ENCODE measurements at places on chromosomes 2 and 18.

GRCh38 chr2:37500031-37500430, 155.6 kb downstream of the QPCT start:
- no peak for DNase-seq

GRCh38 chr2:223008956-223009355, 43.0 kb upstream of the KCNE4 start:
- no peak for DNase-seq

DNA sequence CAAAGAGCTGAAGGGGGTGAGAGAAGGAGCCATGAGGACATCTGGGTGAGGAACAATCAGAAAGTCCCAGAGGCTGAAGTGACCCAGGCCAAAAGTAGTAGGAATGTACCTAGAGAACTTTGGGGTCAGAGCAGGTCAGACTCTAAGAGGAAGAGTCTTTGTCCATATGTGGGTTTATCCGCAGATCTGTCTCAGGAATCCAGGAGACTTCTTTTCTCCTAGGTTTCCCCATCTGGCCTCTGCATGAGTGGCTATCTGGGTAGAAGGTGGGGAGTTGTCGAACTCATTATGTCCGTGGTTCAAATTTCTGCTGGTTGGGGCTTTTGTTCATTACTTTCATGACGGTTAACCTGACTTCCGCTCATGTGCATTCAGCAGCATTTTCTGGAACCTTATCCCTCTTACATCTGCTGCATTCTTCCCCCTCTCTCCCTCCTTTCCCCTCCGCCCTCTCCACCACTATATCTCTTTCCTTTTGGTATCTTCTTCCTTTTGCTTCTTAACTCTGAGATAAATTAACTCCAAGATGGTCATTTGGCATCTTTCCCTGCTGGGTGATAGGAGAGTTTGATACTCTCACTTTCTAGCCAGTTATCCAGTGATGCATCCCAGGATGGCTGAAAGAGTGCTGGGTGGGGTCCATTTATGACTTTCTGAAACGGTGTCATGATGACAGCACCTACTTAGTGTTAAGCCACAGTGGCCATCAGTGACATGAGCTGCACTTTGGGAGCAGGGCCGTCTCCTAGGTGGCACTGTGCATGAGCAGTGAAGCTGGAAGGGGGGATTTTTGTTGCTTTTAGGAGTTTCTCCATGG, 2.1 kb downstream of the LIPG start:
- DNase-seq, result no peak

GRCh38 chr2:152467677-152468410, 132.9 kb downstream of the FMNL2 start:
- DNase-seq, result no peak

- no peak for DNase-seq
Observed at GRCh38 chr2:111710085-111710484, 173.9 kb downstream of the ANAPC1 start.

GRCh38 chr2:44075541-44075940, 79.8 kb upstream of the LRPPRC start:
- DNase-seq, result no peak

DNA sequence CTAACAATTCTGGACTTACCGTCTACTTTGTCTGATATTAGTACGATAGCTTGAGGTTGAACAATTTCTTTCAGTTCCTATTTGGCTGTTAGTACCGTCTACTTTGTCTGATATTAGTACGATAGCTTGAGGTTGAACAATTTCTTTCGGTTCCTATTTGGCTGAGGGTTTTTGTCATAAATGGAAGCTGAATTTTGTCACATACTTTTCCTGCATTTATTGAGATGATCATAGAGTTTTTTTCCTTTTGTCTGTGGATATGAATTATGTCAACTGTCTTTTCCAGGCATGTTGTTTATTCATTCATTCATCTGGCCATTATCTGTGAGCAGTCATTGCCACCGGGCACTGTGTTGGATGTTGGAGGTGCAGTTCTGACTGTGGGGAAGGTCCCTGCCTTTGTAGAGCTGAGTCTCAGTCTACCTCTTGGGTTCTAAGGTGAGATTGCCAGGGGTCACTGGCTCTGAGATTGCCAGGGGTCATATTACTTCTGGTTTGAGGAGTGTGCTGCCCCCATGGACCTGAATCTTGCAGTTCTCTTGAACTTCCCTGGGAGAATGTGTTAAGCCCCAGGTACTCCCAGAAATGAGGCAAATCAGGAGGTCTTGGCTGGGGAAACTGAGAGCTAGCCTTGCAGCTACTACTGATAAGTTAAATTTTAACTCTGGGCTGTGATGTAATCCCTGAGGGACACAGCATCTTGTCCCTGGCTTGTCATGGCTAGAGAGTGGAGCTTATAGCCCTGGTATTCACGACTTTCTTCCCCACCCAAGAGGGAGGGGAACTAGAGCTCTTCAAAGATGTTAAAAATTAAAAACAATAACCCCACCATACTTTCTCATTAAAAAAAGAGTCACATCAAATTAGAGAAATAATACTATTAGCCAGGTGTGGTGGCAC, 89.1 kb upstream of the MBOAT2 start:
- no peak for DNase-seq

GRCh38 chr2:11168488-11168887, 13.2 kb downstream of the SLC66A3 start:
- no peak for DNase-seq

DNA sequence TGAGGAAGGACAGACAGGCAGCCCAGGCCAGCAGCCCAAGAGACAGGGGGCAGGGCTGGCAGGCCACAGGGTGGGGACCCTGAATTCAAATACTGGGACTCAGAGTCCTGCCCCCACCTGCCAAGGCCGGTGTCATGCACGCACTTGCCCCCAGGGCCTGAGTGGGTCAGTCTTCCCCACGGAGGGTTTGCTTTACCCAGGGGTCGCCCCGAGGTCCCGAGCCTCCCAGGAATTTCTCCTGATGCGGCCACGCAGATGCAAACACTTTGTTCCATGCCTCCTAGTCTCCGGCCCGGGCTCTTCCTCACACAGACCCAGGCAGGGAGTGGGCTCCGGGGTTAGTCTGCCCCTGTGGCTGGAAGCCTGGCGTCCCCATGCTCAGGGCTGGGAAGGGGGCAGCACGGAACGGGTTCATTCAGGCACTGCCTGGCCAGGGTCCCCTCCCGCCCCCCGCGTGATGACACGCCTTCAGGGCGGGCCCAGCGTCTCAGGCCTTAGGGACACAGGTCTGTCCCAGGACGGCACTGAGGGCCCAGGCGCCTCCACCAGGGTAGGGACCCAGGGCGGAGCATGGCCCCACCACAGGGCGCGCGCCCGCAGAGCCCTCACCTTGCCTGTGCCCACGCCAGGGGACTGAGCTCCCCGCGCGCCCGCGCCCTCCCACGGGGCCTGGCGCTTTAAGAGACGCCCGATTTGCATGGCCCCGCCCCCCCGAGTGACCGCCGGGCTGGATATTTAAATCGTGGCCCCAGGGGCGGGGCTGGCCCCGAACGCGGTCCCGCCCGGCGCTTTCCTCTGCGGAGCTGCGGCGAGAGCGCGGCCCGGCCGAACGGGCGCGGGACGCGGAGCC, at the start of gene SNED1:
SNED1 (plus strand) TSS at position 763 of the 850 bp plus-strand sequence. CDS start 220 bp downstream, outside the sequence.
- DNase-seq, result peak; percentile 42
